Iris pigment epithelial cell (primary cell): ENCODE measurements at places on chromosomes 11 and 22.

- DNase-seq: peak; percentile 28
Measured at GRCh38 chr11:15852179-15852578, 504.2 kb downstream of the SOX6 start.

- DNase-seq: no peak
Measured at GRCh38 chr11:10042699-10043098, 251.3 kb downstream of the SBF2 start.

DNA sequence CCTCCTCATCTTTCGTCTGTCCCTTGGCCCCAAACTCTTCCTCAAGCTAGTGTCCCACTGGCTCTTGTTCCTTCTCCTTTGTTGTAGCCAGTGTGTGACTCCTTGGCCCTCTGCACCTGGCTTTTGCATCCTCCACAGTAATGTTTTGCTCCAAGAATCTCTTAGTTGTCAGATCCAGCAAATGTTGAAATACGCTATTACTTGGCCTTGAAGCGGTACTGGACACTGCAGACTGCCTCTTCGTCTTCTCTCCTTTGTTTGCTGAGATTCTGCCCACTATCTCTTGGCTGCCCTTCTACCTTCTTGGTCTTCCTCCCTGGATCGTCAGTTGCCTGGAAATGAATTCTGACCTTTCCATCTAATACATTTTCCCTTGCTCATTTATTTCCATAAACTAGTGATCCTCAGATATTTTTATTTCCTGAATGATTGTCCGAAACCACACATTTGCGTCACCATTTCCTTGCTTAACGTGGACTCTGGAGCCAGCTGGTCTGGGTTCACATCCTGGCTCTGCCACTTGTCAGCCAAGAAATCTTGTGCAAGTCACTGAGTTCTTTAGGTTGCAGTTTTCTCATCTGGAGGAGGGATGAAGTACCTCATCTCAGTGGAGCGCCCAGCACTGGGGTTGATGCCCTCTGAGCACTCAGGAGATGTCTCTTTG is 113.6 kb downstream of the LDLRAD3 start:
- DNase-seq: peak; percentile 92

DNA sequence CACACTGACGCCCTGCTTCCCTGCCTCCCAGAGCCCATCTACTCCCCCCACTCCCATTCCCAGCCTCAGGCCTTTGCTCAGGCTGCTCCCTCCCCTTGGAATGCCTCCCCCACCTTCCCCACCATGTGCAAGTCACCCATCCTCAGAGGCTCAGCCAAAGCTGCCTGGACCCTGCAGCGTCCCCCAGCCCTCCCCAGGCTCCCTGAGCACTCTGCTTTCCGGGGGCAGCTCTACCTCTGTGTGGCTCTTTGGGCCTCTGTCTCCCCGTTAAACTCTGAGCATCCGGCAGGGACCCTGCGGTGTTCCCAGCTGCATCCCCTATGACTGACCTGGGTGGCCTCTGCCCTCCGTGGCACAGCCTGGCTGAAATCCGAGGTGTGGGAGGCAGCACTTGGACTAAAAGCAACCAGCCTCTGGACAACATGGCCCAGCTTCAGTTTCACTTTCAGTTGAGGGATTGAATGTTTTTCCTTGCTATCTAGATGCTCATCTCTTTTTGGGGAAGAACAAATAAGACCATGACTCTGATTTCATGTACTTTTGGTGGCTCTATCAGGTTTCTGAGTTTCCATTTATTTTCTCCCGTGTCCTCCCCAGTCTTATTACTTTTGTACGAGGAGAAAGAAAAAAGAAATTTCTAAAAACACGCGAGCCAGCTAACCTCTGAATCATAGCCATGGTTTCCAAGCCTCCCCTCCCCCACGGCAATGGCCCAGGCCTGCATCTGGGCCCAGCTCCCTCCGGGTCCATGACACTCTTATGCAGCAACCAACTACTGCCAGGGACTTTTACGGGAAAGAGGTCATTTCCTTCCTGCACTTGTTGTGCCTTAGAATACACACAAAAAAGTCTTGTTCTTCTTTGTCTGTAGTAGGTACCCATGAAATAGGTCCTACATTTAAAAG is 3.8 kb downstream of the APOL3 start:
- DNase-seq: peak; percentile 81

DNA sequence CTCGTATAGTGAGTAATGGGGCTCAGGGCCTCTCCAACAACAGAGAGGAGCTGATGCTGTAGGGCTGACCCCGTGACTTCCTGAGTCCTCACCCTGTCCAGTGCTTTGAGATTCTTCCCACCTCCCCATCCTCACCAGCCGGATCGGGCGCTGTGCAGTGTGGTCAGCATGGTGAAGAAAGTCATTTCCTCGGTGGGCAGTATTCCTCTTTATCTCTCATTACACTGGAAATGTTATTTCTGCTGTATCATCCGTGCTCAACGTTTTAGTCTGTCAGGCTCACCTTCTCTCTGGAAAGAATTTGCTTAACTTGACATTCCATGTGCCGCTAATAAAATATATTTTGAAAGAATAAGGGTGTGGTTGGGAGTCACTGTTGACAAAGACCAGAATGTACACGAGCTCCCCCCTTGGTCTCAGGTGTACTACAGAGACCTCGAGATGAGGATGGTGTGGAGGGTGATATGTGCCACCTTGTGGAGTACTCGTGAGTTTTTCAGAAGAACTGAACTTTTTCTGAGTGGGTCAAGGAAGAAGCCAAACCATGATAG is 25.7 kb upstream of the SCGB1A1 start:
- no peak for DNase-seq

DNA sequence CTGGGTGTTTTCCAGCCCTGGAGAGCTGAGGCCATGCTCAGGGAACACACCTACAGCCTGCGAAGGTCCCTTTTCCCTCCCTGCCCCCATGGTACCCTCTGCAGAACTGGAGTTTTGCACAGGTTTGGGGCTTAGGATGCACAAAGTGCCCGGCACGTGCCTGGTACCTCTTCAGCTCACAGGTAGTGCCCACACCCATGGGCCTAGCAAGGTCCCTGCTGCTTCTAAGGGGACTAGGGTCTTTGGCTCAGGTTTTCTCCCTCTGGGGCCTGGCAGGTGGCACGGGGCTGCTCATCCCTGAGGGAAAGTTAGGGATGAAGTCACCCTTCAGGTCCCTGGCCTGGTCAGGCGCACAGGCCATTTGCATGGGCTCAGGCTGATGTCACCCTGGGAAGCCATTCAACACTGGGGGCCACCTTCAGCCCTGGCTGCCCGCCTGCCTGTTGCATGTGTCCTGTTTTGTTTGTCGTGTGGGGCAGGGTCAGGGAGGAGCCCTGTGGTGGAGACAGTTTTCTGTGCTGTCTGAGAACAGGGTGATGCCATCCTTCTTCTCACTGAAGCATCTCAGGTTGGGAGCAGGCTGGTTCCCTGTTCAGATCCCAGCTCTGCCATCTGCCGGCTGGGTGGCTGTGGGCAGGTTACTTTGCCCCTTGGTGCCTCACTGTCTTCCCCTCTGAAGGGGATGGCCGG is 68.3 kb upstream of the CRYBB3 start:
- no peak for DNase-seq

DNA sequence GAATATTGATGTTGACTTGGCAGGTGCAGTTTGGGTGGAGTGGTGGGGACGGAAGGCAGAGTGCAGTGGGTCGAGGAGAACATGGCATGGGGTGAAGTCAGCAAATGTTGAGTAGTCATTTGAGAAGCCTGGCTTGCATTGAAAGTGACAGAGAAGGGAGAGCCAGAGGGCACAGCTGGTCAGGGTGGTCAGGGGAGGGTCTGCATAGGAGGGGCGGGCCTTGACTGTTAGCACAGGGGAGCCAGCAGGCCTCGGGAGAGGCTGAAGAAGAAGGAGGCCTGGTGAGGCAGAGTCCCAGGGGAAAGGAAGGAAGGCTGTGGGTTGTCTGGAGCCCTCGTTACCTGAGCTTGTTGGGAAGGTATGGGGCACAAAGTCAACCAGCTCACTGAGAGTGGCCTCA is 230.8 kb upstream of the TBCEL start:
- DNase-seq: no peak

DNA sequence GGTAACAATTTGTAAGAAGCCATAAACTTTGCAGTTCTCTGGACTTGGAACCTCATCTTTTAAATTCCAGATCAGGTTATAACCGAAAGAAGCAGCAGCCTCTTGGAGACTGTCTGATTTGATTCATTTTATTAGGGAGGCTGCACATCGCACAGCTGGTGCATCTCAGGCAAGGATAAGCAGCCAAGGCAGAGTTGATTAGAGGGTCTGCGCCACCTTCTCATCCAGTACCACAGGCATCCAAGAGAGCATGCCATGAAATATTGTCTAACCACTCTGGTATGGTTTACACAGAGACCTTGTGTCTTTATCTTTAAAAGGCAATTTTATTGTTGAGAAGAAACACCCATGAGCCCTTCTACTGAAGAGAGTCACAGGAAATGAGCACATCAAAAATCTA is 16.2 kb upstream of the CWF19L2 start:
- DNase-seq: no peak

DNA sequence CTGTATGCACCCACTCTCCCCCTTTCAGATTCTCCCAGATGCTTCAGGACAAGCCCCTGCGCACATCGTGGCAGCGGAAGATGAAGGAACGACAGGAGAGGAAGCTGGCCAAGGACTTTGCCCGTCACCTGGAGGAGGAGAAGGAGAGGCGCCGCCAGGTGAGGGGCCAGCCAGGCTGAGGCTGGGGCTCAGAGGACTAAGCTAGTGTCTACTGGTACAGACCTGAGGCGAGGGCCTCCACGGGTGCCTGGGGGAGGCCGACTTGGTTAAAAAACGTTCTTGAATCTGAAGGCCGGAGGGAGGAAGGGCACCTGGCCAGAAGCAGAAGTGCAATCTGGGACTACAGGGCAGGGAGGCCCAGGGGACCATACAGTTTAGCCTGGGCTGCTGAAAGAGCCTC is 6.0 kb downstream of the CCDC86 start:
- DNase-seq: no peak

DNA sequence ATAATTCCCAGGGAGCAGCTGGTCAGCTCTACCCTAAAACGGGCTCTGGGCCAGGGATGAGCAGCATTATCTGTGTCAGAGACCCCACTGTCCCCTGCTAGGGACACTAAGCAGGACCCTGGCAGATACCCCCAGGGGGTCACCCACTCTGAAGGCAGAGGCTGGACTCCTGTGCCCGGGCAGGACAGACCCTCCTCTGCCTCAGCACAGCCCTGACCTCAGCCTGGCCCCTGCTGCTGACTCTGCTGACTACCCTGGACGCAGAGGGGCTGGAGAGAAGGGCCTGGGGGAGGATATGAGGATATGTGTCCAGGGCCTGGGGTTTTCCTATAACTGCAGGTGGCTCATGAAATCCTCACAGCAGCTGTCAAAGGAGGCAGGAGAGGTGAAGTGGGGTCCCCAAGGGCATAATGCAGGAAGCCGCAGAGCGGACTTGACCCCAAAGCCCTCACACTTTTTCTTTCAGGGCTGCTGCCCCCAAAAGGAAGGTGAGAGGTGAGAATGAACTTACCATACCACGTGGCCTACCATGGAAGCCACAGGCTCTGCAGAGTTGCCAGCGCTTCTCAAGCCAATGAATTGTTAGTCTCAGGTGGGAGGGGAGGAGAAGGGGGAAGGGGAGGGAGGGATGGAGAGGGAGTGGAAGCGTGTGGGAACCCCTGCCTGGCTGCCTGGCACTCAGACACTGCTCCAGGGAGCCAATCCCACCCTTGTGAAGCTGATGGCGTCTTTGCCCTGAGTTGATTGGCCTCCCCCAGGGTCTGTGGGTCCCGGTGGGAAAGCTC is 76.7 kb upstream of the WNT11 start:
- DNase-seq: no peak
